HepG2 (cell line): ENCODE measurements at places on chromosomes 16 and 17.

GRCh38 chr16:48187779-48188178 is 32.0 kb upstream of the ABCC12 start:
- H3K4me3 ChIP-seq, result no peak overlapping the region
- no peaks in the 10 kb centered on the region for H3K36me3 ChIP-seq
- no peaks in the 10 kb centered on the region for H3K27me3 ChIP-seq

GRCh38 chr17:4074831-4075495 is 67.9 kb downstream of the ZZEF1 start:
- DNase-seq, result peak; percentile 46
- peaks cover 19% of the 10 kb centered on the region for H3K36me3 ChIP-seq
- no peaks in the 10 kb centered on the region for H3K27me3 ChIP-seq
- H3K4me3 ChIP-seq, result no peak overlapping the region

DNA sequence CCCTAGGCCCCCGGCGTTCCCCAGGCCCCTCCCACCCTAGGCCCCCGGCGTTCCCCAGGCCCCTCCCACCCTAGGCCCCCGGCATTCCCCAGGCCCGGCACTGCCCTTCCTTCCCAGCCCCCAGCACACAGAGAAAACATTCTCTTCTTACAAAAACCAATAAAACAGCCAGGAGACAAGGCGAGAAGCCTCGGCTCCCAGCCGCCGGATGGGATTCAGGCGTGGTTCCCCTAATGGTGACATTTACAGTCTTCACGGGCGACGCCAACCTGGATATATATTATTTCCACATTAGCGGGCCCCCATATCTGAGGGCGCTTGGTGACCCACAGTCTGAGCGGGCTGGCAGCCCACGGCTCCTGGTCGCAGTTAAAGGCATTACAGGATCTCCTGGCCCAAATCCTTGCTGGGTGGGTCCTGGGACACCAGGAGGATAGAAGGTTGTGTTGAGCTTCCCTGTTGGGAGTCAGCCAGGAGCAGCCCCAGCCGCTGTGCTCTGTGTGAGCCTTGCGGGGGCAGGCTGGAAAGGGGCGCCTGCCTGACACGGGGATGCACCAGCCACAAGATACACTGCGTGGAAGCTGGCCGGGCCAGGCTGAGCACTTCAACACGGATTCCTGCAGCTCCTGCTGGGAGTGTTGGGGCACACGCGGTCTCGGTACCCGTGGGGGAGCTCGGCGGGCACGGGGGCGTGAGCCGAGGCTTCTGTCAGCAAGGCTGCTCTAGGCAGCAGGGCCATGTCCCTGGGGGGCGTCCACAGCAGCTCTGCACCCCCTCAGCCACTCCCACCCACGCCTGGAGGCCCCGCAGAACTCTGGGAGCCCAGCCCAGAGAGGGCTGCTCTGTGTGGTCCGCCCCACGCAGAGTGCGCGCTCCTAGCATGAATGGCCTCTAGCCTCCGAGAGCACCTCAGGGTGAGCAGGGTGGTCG is 83.7 kb downstream of the LMF1 start:
- H3K36me3 ChIP-seq, result no peaks in the 10 kb centered on the region
- H3K4me3 ChIP-seq, result no peak overlapping the region
- DNase-seq, result no peak
- no peaks in the 10 kb centered on the region for H3K4me1 ChIP-seq

DNA sequence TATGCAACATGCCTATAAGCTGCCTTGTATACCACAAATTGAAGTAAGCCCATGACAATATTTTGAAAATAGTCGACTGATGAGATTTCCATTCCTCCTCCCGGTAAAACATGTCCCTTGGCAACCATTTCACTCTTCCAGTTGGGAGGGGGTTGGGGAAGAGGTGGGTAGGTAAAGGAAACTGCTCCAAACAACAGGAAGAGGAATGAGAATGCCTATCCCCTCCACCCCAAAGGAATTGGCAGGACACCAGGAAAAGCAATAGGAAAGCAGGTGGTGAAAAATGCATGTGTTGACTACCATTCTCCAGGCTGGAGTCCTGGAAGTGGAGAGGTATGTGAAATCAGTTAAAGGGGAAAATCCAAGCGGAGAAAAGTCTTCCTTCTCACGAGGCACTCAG is 455.9 kb upstream of the PSMD7 start:
- no peaks in the 10 kb centered on the region for H3K4me1 ChIP-seq
- H3K36me3 ChIP-seq, result no peaks in the 10 kb centered on the region
- H3K4me3 ChIP-seq, result no peak overlapping the region
- no peaks in the 10 kb centered on the region; the same call in 1 of the 2 replicates for H3K27me3 ChIP-seq
- no peak for DNase-seq

- H3K27ac ChIP-seq, result no peak overlapping the region
- peaks cover 57% of the 10 kb centered on the region for H3K4me1 ChIP-seq
- DNase-seq, result no peak
Observed at GRCh38 chr16:8575399-8575798, 14.9 kb downstream of the TMEM114 start.

DNA sequence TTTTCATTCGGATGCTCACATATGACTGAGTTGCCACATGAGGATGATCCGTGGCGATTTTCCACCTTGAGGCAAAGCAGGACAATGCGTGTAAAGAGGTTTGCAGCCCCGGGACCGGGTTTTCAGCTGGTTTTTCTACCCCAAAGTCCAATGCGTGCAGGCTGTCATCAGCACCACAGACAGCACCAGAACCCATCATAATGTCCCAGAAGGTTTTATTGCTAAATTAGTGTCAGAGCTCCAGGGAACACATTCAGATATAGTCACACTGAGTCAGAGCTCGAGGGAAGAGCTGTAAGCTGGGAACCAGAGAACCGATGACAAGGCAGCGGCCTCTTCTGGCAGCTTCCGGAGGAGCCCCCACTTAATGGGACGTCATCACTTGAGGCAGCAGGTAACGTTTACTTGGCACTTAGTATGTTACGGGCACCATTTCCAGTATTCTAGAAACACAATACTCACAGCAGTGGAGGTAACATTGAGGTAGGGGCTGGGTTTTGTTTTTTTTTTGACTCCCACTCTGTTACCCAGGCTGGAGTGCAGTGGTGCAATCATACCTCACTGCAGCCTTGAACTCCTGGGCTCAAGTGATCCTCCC is 8.9 kb upstream of the NAGPA start:
- H3K4me3 ChIP-seq, result no peak overlapping the region
- H3K36me3 ChIP-seq, result no peaks in the 10 kb centered on the region
- no peak overlapping the region for H3K27ac ChIP-seq
- peaks cover 56% of the 10 kb centered on the region for H3K4me1 ChIP-seq

- H3K27me3 ChIP-seq, result no peaks in the 10 kb centered on the region; the same call in 2 of the 3 replicates
- H3K36me3 ChIP-seq, result peaks cover 72% of the 10 kb centered on the region
- H3K4me3 ChIP-seq, result peak overlapping the region; percentile 89
- peaks cover 67% of the 10 kb centered on the region for H3K4me1 ChIP-seq
Observed at GRCh38 chr17:7574176-7574953, 5.1 kb upstream of the CD68 start.

GRCh38 chr17:56810343-56810742 is 23.4 kb downstream of the C17orf67 start:
- DNase-seq, result no peak
- no peak overlapping the region for H3K4me3 ChIP-seq
- peaks cover 27% of the 10 kb centered on the region for H3K27me3 ChIP-seq
- H3K4me1 ChIP-seq, result peaks cover 25% of the 10 kb centered on the region
- H3K27ac ChIP-seq, result no peak overlapping the region
- H3K36me3 ChIP-seq, result no peaks in the 10 kb centered on the region

- H3K27me3 ChIP-seq, result no peaks in the 10 kb centered on the region; the same call in 2 of the 3 replicates
- peaks cover 41% of the 10 kb centered on the region for H3K4me1 ChIP-seq
- peak overlapping the region; percentile 54 for H3K27ac ChIP-seq
- peak; percentile 12 for DNase-seq
Observed at GRCh38 chr17:1485423-1486376, 6.8 kb downstream of the MYO1C start.
